AG20443 (cell line): ENCODE measurements at places on chromosomes 3 and 15.

DNA sequence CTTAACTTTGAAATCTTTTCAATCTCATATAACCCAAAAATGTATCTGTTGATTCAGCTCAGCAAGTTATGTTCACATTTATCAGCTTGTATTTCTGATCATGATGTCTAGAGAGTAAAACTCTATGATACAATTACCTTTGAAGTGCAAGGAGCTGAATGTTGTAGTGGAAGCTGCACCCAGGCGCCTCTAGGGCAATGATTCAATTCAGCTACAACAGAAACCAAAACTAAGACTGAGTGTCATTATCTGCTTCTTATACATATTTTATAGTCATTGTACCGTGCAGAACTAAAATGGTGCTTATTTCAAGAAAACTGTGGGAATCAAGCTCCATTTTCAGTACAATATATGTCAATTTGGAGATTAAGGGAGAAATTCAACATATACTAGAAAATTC, 1237.5 kb downstream of the ZPLD1 start:
- DNase-seq = no peak

DNA sequence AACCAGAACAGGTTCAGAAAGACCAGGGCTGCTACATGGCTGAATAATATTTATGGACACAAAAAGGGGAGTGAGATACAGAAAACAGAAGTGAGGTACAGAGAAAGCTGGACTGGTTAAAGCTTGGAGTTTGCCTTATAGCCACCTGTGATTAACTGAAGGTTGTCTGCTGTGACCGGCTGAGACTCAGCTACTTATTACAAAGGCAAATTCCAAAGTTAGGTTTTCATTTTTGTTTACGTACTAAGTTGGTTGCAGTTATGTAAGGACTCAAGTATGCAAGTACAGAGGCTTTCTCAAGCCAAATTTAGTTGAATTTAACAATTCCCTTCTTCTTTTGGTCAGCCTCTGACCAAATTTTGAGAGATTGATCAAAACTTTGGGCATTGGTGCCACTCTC, 264.6 kb downstream of the THSD4 start:
- DNase-seq = no peak

GRCh38 chr15:77122576-77122975, 51.7 kb upstream of the TSPAN3 start:
- DNase-seq = no peak

DNA sequence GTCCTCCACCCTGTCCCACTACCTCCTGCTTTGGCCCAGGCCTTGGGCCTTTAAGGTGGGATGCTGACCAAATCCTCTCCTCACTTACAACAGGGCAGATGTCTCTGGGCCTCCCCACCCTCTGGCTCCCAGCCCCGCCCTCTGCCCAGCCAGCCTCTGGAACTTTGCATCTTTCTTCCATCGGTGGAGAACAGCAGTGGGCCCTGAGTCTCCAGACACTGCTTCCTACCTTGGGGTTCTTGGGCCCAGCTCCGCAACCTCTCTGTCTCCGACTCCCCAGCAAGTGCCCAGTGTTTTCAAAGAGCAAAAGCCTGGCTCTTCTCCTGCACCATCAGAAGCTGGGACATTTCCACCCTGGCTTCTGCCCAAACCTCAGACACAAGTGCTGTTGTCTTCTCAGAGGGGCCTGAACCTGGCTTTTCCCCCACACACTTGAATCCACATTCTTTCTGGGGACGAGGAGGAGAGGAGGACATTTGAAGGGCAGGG, 33.1 kb downstream of the MRAS start:
- DNase-seq = peak; percentile 32

GRCh38 chr3:177093966-177094365, 103.3 kb downstream of the TBL1XR1 start:
- DNase-seq = no peak

DNA sequence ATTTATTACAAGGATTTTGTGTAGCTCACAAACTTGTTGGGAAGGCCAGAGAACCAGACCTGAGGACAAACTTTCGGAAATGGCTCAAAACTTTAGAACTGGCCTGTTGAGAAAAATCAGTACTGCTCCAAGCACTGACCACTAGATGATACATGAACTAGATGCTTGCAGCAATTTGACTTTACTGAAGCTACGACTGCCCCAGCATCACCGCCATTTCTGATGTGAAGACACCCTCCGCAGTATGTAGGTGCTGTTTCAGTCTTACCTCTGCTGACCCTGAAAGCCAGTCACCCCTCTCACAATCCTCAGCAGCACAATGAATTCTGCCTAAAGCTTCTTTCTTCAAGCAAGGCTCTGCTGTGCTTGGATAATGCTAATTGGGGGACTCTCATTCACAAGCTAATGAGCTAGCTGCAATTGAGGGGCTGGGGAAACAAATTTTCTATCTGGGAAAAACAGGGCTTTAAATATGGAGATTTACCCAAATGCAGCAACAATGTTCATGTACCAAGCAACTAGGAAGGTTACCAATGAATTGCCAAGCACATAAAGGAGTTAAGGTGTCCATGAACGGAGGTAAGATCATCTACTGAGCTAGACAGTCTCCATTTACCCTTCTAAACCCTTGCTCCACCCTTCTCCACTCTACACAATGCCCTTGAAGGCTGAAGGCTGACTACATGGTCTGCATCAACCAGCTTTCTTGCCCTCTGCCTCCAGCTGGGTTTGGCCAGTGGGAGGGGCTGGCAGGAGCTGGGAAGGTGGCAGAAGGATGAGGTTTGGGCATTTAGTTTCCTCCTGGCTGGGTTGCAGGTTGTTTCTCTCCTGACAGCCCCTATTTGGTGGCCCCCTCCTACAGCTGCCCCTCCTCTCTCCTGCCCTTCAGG, 53.2 kb upstream of the FSTL1 start:
- no peak for DNase-seq

DNA sequence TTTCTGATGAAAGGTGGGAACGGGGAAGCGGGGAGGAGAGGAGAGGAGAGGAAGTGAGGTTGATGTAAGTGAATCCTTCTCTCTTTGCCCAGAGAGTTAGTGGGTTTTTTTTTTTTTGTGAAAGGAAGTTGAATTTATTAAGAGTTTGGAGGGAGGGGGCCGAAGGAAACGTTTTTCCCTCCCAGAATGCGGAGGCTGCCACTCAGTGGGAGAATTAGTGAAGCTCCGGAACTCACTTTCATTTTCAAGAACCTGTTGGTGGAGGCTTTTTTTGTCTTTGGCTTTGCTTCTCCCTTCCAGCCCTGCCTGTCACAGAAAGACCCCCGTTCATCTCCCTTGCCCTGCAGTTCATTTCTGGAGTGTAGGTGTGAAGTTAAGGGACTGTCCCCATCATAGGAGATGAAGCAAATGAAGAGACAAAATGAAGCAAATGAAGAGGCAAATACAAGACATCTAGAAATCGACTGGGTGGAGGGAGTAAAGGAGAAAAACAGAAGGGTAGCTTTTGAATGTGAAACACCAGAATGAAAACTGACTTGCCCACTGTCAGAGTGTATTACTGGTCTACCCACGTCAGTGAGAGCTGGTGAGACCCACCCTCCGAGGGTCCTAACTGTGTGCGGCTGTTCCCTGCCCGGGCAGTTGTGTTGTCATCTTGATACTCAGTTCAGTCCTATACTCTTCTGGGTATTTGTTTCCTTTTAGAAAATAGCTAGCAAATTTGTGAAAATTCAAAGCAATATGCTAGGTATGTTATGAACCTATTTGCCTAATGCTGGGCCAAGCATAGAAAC, 91.5 kb downstream of the ITPR1 start:
- peak; percentile 29 for DNase-seq

DNA sequence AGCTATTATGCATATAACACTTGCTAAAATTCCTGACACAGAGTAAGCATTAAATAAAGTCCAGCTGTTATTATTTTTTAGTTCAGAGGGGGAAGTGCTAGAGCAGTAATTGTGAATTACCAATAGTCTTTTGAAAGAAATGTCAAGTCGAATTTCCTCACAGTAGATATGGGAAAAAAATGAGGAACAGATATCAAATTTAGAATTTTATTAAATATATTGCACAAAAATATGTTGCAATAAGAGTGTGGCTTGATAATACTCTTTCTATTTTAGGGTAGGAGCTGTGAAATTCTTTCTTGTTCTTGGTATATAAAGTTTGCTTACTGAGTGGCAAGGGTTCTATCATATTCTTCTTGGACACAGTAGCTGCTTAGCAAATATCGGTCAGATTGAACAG, 181.3 kb downstream of the NFKBIZ start:
- DNase-seq = no peak

DNA sequence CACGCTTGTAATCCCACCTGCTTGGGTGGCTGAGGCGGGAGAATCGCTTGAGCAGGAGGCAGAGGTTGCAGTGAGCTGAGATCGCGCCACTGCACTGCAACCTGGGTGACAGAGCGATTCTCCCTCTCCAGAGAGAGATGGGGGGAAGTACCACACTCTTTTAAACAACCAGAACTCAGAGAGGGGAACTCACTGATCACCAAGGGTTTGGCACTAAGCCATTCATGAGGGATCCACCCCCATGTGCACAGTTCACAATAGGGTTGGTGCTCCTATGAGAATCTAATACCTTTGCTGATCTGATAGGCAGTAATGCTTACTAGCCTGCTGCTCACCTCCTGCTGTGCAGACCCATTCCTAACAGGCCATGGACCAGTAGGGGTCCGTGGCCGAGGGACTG, 51.6 kb downstream of the QTRT2 start:
- no peak for DNase-seq

GRCh38 chr3:177236704-177237103, 39.4 kb upstream of the TBL1XR1 start:
- DNase-seq = no peak

- no peak for DNase-seq
These were observed 19.9 kb upstream of the FAM174B start for GRCh38 chr15:92675485-92675884.

GRCh38 chr15:83659417-83659812, 5.5 kb downstream of the ADAMTSL3 start:
- no peak for DNase-seq

DNA sequence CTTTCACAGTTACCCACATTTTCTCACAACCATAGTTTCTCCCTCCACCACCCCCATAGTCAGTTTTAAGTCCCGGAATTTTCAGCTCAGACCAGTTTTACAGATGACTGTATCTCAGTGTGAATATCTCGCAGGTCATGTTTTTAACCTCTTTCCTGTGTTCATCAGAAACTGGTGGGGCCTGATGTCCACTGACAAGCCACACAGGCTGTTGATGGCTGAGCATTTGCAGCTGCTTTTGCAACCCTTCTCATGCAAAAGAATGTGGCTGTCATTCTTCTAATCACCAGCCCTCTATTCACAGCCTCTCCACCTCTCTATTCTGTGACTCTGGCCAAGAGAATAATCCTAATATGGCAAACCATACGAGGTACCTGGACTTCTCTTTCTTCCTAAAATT, 8.5 kb downstream of the GYG1 start:
- no peak for DNase-seq

- peak; percentile 43 for DNase-seq
These were observed 74.9 kb downstream of the TIPARP start for GRCh38 chr3:156749244-156749643.

DNA sequence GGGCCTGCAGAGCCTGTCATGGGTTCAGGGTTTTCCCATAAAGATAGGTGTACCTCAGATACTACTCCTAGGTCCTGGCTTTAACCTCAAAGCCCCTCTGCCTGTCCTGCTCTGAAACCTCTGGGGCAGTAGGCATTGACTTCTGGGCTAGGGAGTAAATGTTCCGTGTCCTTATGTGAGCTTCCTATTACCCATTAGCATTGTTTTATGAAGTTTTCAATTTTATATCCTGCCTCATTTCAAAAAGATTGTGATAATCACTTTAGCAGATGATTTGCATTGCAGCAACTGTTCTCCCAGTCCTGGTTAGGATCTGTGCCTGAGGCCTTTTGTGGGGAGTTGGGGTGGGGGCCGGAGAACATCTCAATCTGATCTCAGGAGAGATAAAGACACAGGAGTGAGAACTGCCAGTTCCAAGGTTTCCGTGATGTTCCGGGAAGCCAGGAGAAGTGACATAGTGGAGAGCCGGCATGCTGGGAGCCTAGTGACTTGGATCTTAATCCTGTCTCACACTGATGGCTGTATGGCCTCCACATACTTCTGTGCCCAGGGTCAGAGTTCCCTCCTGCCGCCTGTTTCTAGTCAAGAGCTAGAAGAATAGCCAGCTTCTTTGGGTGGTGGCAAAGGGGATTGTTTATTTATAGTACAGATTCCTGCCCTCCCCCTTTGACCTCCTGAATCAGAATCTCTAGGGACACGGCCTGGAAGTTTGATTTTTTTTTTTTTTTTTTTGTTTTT, 10.6 kb downstream of the TPM1 start:
- no peak for DNase-seq

DNA sequence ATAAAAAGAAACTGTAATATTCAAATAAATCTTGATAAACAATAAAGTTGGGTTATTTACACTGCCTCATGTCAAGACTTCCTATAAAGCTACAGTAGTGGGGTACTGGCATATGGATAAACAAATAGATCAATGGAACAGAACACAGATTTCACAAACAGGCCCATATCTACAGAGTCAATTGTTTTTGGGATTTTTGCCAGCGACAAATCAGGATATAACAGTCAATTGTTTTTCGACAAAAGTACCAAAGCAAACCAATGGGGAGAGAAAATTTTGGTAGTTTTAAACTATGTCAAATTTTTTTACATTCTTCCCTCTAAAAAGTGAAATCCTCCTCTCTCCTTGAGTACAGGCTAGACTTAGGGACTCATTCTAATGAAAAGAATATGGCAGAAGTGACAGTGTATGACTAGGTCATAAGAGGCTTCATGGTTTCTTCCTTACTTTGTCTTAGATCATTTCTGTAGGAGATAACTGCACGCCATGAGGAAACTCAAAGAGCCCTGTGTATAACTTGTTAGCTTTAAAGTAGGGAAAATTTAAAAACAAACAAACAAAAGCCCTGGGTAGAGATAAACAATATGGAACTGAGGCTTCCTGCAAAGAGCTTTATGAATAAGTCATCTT, 16.9 kb downstream of the IP6K1 start:
- no peak for DNase-seq

GRCh38 chr3:122000936-122001605, 21.0 kb downstream of the ILDR1 start:
- peak; percentile 58 for DNase-seq

DNA sequence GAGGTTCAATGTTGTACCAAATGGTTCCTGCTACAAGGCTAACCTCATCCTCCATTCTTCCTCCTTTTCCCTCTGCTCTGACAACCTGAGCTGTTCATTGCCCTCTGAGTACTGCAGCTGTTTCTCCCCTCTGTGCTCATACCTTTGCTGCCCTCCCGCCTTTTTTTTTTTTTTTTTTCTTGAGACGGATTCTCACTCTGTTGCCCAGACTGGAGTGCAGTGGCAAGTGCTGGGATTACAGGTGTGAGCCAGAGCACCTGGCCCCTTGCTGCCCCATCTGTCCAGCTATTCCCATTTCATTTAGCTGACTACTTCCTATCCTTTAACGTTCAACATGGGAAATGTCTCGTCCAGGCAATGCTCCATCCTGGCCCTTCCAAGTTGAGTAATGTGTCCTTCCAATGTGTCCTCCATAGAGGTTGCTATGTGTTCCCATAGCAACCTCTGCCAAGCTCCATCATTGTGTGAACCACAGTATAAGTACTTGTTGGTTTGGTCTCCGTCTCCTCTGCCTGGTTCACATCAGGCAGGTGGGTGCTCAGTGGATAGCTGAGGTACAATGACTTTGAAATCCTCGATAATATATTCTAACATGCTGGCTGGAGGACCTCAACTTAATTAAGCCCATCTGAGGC, 179.9 kb upstream of the ANKRD28 start:
- no peak for DNase-seq
